ENCODE measurements at places on chromosomes 1 and 21.

DNA sequence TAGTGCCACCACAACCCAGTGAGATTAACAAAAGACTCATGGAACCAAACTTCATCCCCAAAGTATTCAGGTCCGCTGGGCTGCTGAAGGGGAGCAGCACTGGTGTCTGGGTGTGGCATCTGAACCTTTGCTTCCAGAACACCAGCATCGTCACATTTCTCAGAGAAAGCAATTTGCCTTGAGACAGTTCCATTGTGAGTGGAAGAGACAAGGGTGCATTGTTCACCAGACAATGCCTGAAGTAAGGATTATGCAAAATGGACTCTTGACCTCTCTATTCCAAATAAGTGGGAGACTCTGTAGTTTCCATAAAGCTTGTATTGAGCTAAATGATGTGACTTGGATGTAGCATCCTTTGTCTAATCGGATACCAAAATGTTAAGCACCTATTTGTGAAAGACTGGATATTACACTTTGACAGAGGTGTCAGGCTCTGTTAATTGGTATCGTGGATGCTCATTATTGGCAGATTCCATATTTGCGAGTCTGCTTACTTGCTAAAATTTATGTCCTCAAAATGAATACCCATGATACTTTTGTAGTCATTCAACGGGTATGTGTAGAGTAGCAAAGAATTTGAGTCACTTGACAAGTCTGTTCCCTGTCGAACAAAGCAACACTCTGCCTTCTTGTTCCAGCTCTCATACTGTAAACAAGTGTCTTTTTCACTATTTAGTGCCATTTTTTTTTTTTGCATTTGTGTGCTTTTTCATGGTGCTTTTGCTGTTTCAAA is 75.6 kb downstream of the MRPS6 start:
- no peak for DNase-seq

DNA sequence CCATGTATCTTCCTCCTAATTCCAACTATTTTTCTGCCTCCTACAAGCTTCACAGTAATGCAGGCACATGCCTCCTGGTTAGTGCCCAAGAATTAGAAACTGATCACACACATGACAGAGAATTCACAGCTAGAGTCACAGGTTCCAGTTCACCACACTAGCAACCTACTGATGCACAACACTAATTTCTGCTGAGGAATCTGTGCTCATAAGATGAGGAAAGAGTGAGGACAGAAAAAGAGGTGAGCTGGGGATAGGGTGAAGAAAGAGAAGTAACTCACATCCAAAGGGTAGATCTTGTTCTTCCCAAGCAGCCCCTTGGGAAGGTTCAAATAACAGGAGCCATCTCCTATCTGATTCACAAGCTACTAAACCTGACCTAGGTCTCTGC is 61.3 kb downstream of the PUM1 start:
- DNase-seq: no peak

DNA sequence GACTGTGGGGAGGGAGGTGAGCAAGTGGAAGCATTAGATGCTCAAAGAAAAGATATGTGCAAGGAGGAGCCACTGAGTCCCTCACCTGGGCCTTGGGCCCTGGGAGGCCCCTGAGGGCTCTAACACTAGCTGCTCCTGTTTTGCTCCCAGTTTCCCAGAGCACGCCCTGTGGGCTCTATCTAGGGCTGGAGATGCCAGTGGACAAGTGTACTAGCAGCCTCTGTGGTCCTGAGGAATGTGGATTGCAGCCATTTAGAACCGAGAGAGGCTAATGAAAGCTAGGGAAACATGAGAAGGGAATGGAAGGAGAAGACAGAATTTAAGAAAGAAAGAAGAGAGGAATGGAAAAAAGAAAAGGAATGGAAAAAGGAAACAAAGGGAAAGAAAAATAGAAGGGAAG is 10.0 kb upstream of the TBX15 start:
- DNase-seq: no peak

DNA sequence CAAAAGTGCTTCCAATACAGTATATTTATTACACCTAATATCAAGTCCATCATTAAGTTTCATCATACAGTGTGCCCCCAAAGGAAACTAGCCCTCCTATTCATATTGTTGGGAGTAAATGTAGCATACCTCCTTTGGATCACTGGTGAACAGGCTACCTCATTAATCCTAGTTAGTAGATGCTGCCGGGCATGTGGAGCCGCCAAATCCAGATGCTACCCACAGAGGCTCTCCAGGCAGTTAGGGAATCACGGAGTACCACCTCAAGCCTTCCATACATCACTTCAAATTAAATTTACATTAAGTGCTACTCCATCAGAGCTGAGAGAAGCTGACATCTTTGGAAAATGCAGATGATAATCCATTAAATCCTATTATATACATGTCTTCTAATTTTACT is 121.7 kb upstream of the FOXD3 start:
- no peak for DNase-seq

- DNase-seq: no peak
Measured at GRCh38 chr21:32886339-32886738, 114.8 kb upstream of the PAXBP1 start.

DNA sequence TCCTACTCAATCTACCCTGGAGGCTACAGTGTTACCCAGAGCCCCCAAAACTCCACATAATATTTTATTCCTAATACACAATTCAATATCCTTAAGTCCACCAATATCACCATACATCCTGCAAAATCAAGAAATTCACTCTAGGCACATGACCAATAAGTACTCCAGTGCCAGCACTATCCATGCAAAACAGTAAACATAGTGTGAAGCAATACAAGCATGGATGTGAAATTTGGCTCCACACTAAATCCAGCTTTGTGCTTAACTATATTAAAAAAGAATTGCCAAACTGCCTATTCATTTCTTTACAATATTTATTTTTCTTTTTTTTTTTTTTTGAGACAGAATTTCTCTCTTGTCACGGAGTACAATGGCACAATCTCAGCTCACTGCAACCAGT is 3.0 kb upstream of the MEAF6 start:
- no peak for DNase-seq

DNA sequence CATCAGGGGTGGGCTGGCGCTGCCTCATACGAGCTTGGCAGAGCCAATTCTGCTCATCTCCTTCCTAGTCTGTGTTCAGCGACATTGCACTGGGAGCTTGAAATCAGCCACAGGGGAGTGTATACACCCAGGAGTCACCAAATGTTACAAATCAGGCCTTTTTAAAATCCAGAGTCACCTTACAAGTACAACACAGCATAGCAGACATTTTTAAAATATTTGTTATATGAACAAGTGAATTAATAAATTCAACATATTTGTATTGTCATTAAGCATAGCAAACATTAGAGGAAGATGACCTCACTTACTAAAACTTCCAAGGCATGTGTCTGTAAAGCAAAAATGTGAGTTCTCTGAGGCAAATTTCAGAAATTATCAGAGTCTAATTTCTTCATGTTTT is 210.0 kb downstream of the HLX start:
- no peak for DNase-seq

GRCh38 chr21:21397464-21397863 is 399.3 kb downstream of the NCAM2 start:
- DNase-seq: no peak

- DNase-seq: no peak
Measured at GRCh38 chr1:182210417-182210816, 148.9 kb upstream of the ZNF648 start.

DNA sequence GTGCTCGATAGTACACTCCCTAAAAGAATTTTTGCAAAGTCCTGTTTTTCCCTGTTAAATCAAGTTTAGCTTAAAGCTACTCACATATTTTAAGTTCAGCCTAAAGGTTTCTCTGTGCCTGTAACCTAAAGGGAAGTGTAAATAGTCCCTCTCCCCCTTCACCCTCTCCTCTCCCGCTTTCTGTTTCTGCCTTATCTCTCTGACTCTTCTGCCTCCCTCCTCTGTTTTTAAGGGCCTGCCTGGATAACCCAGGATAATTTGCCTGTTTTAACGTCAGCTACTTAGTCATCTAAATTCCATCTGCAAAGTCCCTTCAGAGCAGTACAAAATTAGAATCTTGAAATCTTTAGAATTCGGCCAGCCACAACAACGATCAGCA is 92.6 kb downstream of the NID1 start:
- no peak for DNase-seq

DNA sequence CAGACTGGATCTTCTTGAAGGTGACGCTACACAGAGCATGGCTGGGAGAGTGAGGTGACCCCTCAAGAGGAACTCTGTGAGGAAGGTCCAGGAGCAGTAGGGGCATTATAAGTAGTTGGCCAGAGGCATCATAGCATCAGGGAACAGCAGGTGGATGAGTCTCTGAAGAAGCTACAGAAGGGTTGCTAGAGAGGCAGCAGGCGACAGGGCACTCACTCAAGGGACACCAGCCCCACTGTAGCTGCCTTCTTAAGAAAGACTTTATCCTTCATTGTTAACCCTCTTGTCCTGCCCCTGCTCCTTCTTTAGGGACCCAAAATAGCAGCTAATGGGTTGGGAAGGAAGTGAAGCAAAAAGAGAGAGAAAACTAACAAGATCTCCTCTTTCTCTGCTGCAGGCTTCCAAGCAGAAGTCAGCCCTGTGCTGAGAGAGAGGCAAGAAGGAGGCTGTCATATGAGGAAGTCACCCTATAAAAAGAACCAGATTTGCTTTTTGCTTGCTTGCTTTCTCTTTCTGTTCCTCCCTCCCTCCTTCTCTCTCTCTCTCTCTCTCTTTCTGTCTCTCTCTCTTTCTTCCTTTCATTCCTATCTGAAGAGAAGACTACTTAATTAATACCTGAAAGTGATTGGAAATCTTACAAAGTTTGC is 7.7 kb upstream of the CD5L start:
- no peak for DNase-seq

- DNase-seq: no peak
Measured at GRCh38 chr1:9455487-9456234, 83.6 kb upstream of the SLC25A33 start.

- DNase-seq: no peak
Measured at GRCh38 chr1:169563650-169564049, 22.6 kb downstream of the F5 start.

GRCh38 chr1:64492424-64492823 is 22.5 kb downstream of the CACHD1 start:
- no peak for DNase-seq

DNA sequence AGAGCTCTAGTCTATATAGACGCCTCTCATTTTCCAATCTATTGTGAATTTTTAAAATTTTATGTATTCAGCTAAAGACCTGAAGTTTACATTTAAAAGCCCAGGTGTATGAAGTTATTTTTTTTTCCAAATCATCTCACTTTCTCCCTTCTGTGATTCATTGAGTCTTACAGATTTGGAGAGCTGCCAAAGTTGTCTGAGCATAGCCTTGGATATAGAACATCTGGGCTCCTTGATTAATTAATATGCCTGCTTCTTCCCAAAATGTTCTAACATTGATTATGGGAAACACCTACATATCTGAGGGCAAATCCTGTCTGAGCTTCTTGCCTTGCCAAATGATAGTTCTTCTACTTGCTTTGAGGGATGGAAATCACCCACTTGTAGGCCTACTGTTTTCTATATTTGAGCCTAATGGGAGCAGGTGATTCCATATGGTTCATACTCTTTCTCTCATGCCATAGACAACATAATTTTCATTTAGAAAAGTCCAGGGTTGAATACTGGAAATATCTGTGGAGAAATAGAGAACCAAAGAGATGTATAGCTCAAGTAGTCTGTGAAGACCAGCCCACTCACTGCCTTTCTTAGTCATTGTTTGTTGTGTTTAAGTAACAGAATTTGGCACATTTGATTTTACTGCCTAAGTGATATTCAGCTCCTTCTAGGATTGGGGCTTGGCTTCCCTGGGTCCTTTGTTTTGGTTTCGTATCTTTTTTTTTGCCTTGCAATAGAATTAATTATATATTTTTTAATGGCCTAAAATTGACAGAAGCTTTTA is 46.2 kb downstream of the MACF1 start:
- no peak for DNase-seq

GRCh38 chr21:19608101-19608621 is 1204.6 kb upstream of the TMPRSS15 start:
- DNase-seq: no peak

DNA sequence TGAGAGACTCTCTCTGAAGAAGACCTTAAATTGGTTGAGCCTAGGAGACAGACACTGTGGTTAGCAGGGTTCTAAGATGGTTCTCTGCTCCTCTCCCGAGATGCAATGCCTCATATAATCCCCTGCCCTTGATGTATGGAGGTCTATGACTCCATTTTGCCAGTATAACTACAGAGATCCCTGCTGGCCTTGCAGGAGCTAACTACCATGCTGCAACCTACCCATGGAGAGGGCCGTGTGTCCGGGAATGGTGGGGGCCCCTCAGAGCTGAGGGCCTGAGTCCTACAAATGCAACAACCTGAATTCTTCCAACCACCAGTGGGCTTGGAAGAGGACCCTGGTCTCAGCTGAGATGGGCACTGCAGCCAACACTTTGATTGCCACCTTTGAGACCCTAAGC is 388.0 kb downstream of the SETD4 start:
- DNase-seq: no peak

DNA sequence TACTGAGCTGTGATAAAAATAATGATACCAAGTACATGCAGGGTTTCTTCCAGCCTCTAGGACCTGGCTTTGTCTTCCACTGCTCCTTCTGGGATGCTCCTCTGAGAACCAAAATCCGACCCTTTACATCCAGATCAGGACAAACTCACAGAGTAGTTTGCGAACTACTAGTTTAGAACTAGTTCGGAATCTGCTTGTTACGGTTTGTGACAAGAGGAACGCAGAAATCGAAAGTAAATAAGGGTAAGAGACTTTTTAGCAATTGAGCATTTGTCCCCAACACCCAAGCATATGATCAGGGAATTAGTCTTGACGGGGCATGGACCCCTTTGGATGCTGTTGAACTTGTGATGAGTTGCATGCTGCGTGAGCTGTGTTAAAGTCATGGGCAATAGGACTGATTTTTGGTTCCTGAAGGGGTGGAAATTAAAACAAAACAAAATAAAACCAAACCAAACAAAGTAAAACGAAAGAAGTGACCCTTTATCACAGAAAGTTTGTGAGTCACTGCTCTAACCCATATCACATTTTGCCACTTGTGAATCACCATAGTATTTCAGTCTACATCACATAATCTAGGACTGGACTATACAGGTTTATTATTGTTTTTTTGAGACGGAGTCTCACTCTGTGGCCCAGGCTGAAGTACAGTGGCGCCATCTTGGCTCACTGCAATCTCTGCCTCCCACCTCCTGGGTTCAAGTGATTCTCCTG is 35.7 kb upstream of the ERRFI1 start:
- DNase-seq: no peak

- DNase-seq: no peak
Measured at GRCh38 chr1:111593403-111594305, 25.9 kb upstream of the RAP1A start.

- DNase-seq: no peak
Measured at GRCh38 chr1:109963864-109964263, 20.7 kb upstream of the AHCYL1 start.

DNA sequence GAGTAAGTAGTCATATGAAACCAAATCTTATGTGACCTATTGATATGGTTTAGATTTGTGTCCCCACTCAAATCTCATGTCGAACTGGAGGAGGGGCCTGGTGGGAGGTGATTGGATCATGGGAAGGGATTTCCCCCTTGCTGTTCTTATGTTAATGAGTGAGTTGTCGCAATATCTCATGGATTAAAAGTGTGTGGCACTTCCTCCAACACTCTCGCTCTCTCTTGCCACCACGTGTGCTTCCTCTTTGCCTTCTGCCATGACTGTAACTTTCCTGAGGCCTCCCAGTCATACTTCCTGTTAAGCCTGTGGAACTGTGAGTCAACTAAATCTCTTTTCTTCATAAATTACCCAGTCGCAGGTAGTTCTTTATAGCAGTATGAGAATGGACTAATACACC is 241.2 kb downstream of the RGS7 start:
- no peak for DNase-seq

GRCh38 chr21:35057428-35057827 is 8.3 kb upstream of the RUNX1 start:
- DNase-seq: peak; percentile 43

Measured in lower leg skin (tissue), 4 donors.